ENCODE measurements at places on chromosomes 12 and 14.

DNA sequence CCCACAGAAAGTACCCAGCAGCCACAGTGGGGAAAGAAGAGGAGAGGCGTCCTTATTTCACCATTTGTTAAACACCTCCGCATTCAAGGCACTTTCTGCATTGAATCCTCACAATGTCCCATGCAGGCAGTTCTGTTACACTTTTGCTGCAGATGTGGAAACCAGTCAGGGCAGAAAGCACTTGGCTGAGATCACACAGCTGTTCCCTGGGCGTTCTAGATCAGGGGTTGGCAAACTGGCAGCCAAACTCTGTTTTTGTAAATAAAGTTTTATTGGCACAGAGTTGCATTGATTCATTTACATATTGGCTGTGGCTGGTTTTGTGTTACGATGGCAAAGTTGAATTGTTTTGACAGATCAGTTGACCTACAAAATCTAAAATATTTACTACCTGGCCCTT is 20.1 kb downstream of the FOXN4 start:
- no peak for DNase-seq

DNA sequence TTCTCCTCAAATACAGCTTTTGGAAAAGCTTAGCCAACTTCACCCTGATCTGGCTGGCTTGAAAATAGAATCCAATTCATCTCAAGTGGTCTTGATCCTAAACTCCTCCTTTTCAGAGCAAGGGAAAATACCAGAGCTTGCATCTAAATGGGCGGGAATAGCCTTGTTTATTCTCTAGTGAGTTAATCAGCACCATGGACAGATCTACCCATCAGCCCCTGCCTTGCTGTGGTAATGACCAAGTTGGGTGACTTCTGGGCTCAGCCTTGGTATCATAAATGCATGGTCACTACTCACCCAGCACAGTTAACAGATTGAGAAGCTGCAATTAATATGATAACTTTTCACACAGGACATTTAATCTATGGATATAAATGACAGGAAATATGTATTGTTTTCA is 196.6 kb downstream of the GLT1D1 start:
- DNase-seq, result no peak

DNA sequence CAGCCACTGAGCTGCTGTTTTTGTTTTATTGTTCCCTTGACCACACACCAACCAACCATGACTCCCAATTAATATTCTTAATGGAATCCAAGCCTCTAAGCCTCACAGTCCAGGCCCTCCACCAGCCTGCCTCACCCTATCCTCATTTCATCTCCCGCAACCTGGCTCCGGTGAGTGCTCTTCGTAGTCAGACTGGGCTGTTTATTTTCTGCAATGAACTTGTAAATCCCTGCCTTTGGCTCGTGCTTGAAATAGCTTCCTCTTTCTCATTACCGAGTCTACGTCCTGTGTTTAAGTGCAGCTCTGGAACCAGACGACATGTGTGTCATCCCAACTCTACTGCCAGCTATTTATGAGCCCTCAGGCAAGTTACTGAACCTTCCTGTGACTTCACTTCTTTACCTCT is 12.4 kb upstream of the ETFBKMT start:
- no peak for DNase-seq

DNA sequence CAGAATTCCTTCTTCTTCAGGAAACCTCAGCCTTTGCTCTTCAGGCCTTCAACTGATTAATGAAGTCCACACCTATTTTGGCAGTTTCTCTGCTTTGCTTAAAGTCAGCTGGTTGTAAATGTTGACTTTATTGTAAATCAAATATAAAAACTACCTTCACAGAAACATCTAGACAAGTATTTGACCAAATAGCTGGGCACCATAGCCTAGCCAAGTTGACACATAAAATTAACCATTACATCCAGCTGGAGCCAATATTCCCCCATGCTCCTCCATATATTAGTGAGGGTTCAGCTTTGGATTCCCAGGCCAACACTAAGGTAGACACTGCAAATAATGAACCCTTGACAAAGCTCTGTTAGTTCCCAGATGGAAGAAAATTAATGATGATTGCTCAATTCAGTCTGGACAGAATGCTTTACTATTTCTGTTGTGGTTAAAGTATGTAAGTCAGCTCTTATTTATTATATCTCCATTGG is 125.5 kb downstream of the ZFP36L1 start:
- DNase-seq, result no peak

DNA sequence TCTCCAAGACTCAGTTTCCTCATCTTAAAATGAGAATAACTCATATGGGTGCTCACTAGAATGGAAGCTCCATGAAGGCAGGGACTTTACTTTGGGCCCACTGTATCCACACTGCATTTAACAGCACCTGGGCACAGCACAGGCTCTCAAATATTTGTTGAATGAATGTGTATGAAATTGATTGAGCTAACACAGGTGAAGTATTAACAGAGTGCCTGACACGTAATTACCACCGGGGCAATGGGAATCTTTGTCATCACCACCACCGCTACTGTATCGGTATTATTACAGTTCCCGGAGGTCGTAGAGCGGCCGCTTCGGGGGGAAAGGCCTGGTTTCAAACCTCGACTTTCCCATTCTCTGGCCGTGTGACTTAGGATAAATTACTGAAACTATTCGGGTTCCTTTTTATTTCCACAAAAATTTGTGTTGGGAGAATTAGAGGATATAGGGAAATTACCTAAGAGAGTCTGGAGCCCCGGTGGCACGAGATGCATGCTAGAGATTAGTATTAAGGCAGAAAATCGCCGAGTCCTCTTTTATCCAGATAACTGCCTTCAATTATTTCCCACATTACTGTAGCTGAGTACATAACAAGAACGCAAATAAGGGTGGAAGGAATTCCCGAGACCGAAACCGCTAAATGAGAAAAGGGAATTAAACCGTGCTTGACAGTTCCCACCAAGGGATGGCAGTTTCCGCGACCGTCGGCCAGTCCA is 1.0 kb upstream of the RIC8B start:
- DNase-seq, result no peak

GRCh38 chr14:73903028-73903427 is 16.4 kb downstream of the ZNF410 start:
- DNase-seq, result no peak

- no peak for DNase-seq
Observed at GRCh38 chr14:50232276-50232642, 881 bp upstream of the SOS2 start.

- DNase-seq, result no peak
Observed at GRCh38 chr12:32600681-32601080, 78.4 kb upstream of the DNM1L start.
